RWPE1 (cell line): ENCODE measurements at places on chromosomes 13 and 19.

GRCh38 chr13:97127842-97128241 is 94.3 kb upstream of the MBNL2 start:
- DNase-seq, result no peak

DNA sequence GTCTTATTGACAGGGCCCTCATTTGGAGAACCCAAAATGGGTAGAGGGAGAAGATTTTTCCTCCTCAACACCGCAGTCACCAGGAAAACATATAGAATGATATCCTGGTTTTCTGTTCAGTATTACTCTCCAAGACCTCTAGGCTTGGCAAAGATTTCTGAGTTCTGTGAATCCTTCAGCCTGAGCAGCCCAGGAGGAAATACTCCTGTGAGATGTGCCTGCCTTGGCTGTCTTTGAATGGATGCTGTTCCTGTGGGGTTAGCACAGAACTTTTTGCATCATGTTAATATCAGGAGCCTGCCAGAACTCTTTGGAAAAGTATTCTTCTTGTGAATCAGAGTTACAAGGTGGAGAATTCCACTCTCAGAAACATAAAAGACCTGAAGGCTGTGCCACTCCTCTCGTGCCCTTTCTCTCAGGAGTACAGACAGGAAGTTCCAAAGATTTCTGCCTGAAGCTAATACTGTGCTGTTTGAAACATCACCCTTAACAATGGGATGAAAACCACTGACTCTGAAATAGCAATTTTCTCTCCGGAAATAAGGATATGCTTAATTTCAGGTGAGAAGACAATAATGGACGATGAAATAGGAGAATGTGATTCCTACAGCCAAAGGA is 520.1 kb upstream of the NBEA start:
- no peak for DNase-seq

DNA sequence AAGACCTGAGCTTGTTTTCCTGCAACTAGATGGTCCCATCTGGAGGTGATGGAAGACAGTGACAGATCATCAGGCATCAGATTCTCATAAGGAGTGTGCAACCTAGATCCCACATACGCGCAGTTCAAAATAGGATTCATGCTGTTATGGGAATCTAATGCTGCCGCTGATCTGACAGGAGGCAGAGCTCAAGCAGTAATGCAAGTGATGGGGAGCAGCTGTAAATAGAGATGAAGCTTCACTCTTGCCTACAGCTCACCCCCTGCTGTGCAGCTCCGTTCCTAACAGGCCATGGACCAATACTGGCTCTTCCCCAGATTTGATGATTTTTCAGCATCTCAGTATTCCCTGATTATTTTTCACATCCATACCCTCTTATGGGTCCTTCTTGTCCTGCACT is 208.4 kb upstream of the RXFP2 start:
- DNase-seq, result no peak

DNA sequence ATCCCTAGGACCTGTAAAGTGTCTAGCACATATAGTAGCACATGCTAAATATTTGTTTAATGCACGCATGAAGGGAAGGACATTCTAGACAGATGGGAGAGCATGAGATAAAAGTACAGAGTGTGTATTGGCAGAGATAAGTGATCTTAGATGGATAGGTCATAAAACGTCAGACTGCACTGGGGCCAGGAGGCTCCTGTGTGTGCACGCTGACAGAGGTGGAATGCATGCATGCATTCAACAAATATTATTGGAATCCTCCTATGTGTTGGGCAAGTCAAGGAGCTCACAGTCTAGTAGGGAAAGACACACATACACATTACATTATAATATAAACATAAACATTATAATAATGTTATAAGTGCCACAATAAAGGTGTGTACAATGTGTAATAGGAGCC is 73.3 kb downstream of the FGF9 start:
- DNase-seq, result no peak

GRCh38 chr13:66508153-66508909 is 721.8 kb downstream of the PCDH9 start:
- DNase-seq, result no peak

DNA sequence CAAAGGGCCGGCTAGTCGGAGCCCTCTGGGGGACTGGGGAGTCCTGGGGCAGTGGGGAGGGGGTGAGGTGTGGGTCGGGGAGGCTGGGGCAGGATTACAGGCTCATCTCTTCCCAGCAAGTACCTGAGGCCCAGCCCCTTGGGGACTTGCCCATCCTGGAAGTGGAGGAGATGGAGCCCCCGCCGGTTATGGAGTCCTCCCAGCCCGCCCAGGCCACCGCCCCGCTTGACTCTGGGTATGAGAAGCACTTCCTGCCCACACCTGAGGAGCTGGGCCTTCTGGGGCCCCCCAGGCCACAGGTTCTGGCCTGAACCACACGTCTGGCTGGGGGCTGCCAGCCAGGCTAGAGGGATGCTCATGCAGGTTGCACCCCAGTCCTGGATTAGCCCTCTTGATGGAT is 9.9 kb downstream of the PALM3 start:
- DNase-seq, result no peak

GRCh38 chr19:2150794-2151338 is 500 bp downstream of the AP3D1 start:
- no peak for DNase-seq

GRCh38 chr13:73492811-73493210 is 434.0 kb downstream of the KLF5 start:
- DNase-seq, result no peak

GRCh38 chr19:37095859-37096258 is 17.6 kb downstream of the ZNF420 start:
- DNase-seq, result no peak

DNA sequence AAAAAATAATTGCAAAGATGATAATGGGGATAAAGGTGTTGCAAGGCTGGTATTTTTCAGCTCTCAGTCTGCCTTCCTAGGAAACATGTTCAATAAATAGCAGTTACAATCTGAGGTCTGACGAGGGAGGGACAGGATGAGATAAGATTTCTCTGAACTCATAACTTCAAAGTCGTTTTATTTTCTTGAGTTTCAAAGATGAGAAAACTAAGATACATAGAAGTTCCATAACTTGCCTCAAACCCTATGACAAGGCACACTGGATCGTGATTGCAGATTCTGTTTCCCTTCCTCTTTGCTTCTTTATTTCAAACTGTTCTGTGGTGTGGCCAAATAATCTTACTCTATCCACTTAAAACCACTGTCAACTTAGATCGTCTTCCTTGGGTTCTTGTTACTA is 327.2 kb downstream of the GPC5 start:
- DNase-seq, result no peak

DNA sequence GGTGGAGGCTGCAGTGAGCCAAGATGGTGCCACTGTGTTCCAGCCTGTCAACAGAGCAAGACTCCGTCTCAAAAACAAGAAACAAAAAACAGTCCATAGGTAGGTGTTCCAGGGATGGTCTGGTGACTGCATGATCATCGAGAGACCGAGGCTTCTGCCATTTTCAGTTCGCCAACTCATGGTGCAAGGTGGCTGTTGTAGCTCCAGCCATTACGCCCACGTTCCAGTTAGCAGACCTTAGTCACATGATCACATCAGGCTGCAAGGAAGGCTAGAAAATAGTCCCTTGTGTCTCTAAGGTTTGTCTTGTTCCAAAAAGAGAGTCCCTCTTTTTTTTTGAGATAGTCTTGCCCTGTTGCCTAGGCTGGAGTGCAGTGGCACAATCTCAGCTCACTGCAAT is 3.1 kb upstream of the CLASRP start:
- no peak for DNase-seq

GRCh38 chr13:101747039-101747438 is 294.6 kb downstream of the ITGBL1 start:
- DNase-seq, result no peak

- no peak for DNase-seq
These were observed 30.4 kb upstream of the ANKRD10 start for GRCh38 chr13:110944968-110945927.

DNA sequence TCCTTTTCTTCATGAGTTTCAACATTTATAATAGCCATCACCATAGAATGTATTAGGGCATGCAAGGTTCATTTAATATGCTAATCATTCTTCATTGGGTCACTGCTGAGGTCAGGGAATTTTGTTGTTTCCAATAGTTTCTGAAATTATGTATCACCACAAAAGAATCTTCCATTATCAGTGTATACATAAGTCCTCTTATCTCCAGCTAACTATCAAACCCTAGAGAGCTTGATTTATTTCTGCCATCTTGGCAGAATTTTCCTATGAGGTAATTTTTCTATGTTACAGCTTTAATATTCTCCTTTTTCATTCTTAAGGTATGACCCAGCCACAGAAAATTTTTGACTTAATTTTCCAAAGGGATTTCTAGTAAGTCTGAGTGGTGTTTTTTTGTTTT is 415.0 kb upstream of the SLITRK1 start:
- no peak for DNase-seq

GRCh38 chr19:33558856-33559255 is 37.3 kb upstream of the PEPD start:
- DNase-seq, result no peak

DNA sequence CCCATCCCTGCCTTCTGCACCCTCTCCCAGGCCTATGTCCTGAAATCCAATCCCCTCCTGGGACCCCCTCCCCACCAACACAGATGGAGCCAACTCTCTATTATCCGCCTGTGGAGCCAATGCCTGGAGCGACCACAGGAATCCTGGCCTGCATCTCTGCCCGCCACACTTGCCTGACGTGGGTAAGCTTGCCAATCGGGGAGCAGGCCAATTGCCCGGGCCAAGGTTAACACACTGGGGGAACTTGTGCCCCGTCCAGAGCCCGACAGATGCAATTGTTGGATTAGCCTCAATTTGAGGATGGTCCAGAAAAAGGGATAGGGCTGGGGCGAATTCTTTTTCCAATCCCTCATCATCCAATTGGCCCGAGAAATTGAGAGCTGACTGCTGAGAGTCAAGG is 5.9 kb downstream of the WIZ start:
- no peak for DNase-seq

GRCh38 chr13:91368676-91369440 is 21.4 kb downstream of the MIR17HG start:
- no peak for DNase-seq

DNA sequence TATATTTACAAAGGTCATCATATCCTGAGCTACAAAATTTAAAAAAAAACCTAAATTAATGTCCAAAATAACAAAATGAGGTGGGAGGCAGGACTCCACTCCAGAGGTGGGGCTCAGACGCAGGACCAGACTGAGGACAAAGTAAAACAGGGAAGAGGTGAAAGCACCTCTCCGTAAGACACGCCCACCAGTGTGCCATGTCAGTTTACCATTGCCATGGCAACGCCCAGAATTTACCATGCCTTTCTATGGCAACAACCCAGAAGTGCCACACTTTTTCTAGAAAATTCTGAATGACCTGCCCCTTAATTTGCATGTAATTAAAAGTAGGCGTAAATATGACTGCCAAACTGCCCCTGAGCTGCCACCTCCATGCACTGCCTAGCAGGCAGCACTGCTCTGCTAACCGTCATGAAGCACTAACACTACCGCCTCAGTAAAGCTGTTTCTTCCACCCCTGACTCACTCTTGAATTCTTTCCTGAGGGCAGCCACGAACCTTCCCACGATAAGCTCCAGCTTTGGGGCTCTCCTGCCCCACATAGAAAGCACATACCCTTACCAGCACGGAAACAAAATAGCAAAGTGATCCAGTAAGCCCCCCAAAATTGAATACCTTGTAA is 22.3 kb upstream of the PDCD5 start:
- no peak for DNase-seq

DNA sequence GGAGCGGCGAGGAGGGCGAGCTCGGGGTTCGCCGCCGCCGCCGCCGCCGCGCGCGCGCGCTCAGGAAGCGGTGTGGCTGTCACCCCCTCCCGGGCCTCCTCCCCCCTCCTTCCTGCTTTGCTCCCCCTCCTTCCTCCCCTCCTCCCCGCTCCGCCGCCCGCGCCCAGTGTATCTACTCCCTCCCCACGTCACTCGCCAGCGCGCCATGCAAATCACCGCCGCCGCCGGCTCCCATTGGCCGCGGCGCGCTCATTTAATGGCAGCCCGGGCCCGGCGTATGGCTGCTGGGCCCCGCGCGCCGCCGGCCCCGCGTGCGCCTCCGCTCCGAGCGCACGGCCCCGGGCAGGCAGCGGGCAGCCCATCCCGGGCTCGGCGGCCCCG is 335 bp upstream of the SOX1 start:
- DNase-seq, result no peak

- no peak for DNase-seq
These were observed 17.0 kb downstream of the EPS8L1 start for GRCh38 chr19:55092423-55093318.
